Activated CD4-positive, alpha-beta T cell treated with anti-CD3 and anti-CD28 coated beads, Interleukin-2, amount 50 U/mL, for 24 hours (primary cell): ENCODE measurements at places on chromosomes 4 and X.

GRCh38 chrX:150692296-150692695, 900 bp upstream of the MTMR1 start:
- no peak for DNase-seq

DNA sequence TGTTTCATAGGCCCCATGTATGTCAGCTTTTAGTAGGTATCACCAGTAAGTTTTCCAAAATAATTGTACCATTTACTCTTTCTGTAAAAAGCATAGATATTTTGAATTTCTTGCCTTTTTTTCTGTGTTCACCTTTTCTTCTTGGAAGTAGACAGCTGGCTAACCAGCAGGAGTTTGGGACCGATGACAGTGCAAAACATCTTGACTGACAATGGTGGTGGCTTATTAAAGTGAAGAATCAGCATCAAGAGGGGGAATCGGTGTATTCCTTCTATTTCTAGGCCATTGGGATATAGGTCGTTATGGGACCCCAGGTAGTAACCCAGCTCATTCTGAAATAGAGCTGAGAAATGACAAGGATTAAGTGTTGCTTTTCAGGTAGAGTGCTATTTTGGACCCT, 3.2 kb downstream of the CEP44 start:
- no peak for DNase-seq

- no peak for DNase-seq
Measured at GRCh38 chrX:105461016-105461415, 240.5 kb upstream of the TEX13A start.

- DNase-seq: no peak
Measured at GRCh38 chr4:55854129-55854528, 681 bp downstream of the EXOC1 start.

DNA sequence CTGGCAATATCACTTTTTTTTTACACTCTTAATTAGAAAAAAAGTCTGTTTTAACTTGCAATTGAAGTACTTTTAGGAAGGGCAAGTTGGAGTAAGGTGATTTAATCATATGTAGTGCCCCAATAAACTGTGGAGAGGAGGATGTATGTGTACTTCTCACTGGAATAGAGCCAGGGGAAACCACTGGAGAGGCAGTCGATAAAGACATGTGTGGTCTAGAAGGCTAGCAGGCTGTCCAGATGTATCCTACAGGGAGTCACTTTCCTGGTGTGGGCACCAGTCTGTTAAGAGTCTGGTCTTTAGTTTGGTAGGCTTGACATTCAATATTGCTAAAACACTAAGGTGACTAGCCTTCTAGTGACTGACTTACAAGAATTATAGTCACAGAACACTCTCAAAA, 9.6 kb upstream of the SGMS2 start:
- no peak for DNase-seq

DNA sequence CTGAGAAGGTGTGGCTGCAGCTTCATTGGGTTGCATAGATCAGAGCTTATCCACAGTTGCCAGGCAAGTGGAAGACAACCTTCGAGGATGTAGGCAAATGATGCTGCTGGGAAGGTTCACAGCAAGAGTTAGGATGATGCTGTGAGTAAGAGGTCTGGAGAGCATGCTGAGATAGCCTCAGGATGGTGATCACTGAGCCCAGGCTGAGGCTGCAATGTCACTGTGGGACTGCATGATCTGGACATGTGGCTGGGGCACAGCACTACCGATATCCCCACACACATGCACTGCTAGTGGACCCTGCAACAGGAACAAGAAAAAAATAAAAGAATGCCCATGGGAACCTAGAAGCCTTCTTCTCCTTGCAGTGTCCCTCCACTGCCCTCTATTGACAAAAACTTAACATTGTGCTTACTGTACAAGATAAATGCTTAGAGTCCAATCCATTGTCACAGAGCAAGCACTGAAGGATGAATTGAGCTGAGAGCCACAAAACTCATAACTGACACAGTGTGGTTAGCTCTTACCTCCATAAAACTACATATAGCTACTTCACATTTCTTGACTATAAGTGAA, 105.6 kb downstream of the CNKSR2 start:
- no peak for DNase-seq

GRCh38 chr4:19756661-19757060, 495.0 kb upstream of the SLIT2 start:
- no peak for DNase-seq

DNA sequence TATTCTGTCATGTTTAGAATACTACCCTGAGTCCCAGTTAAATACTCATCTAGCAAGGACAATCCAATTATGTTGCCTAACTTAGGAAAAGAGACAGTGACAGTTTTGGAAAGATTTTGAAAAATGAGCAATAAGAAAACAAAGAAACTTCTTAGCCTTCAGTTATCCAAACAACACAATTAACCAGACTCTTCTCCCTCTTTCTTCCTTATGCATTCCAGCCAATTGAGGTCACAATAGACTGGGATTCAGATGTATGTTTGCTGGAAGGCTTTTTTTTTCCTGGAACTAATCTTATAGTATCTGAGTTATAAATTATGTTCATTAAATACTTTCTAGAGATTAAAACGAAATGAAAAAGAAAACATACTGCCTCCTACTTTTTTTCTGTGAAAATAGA, 109.6 kb downstream of the GUCY2F start:
- DNase-seq: no peak

GRCh38 chrX:128365492-128365891, 313.3 kb upstream of the ACTRT1 start:
- no peak for DNase-seq

DNA sequence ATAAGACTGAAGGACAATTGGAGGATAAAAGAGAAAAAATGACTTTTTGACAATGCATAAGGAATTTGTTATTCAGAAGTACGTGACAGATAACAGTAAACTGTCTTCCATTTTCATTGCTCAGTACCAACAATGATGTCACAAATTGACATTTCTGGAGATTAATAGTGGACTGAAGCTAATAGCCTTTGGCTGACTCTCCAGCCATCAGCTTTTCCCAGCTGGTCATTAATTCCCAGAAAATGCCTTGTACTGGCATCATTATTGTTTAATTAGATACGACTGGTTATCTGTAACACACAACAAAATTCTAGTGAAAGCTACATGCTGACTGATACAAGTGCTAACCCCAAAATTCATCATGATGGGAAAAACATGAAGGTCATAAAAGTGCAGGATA, 147.9 kb upstream of the FGF13 start:
- DNase-seq: no peak

GRCh38 chr4:124429746-124430250, 282.7 kb downstream of the ANKRD50 start:
- no peak for DNase-seq

DNA sequence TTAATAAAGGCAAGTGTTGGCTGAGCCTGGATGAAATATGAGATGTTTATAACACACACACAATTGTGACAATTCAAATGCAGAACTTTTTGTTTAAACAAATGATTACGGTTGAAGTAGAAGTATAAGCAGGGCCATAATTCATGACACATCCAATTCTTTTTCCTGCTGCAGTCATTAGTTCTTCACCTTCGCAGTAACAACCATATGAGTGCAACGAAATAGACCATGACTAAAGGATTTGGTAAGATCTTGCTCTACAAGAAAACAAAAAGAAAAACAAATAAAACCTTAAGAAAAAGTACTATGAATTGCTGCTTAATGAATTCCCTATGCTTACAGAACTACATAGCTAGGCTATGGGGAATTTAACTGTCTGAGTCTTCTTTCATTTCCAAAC, 13.9 kb upstream of the BMPR1B start:
- DNase-seq: no peak

GRCh38 chr4:66095065-66095464, 424.8 kb upstream of the EPHA5 start:
- no peak for DNase-seq

DNA sequence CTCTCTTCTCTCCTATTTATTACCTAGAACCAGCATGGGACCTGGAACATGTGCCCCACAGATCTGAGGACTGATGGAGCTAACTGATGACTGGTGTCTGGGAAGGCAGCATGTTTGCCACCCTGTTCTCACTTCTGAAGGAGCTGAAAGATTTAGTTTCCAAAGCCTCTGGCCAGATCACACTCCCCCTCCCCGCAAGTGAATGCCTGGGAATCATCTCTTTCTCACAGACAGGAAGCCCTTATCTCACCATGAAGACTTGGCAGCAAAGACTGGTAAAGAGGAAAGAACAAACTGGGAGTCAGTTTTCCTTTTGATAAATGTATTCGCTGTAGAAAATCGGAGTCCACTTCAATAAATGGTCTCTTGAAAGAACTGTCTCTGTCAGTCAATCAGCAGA, 21.0 kb upstream of the PCYT1B start:
- DNase-seq: no peak

GRCh38 chr4:137524725-137525369, 7.4 kb downstream of the PCDH18 start:
- no peak for DNase-seq

- no peak for DNase-seq
Measured at GRCh38 chr4:177569434-177569833, 127.2 kb upstream of the AGA start.

GRCh38 chrX:323721-324628, 5.4 kb upstream of the GTPBP6 start:
- no peak for DNase-seq

GRCh38 chr4:10721616-10722015, 37.0 kb upstream of the CLNK start:
- no peak for DNase-seq

DNA sequence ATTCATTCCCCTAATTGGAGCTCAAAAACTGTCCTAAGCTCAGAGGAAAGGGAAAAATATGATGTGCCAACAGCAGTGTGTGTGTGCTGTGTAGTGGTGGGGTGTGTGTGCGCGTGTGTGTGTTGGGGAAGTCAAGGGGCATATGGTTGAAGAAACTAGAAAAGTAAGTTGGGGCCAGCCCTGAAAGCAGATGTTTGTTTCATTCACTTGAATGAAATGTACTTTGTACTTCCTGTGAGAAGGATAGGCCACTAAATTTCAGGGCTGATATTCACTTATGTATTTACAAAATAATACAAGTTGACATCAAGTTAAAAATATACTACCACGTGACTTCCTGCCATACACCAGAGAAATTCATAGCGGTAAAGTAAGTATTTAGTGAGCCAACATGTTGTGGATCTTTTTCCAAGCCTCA, 151.3 kb upstream of the JADE1 start:
- no peak for DNase-seq
